Motor neuron (in vitro differentiated cells): ENCODE measurements at places on chromosomes 7 and 10.

GRCh38 chr10:79348640-79348988 is 1.3 kb downstream of the PPIF start:
- ATAC-seq: no peak

GRCh38 chr10:31749981-31750840 is 178.4 kb downstream of the ARHGAP12 start:
- ATAC-seq: peak; percentile 80

DNA sequence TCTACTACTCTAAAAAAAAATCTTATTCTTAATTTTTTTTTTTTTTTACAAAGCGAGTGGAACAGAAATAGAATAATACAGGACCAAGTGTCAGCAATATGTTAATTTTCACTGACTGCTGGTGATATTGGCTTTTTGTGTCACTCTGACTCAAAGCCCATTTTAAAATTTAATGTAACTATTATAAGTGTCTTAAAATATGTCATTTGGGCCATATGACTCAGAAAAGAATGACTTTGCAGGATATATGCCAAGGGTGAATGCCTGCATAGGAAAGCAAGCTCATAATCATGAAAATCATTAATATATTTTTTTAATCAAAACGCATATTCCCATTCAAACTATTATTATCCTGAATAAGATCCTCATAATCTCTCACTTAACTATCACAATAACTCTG is 149.2 kb downstream of the GNAT3 start:
- ATAC-seq: no peak

GRCh38 chr10:88125766-88126165 is 262.3 kb downstream of the PTEN start:
- no peak for ATAC-seq

DNA sequence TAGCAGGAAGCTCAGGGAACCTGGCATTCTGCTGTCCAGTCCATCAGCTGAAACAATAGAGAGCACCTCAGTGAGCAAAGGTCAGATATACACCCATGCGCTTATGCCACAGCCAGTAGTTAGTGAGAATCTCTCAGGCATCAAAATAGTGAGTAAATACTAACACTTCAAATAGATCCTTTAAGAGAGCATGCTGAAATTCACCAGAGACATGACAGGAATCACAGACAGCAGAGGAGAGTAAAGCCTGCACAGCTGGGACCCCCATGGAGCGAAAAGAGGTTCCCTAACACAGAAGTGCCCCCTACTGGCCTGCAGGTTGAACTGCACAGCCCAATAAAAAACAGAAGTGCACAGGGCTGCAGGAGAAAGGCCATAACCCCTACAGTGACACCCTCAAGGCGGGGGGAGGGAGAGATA is 57.6 kb upstream of the ANTXRL start:
- ATAC-seq: peak; percentile 20

DNA sequence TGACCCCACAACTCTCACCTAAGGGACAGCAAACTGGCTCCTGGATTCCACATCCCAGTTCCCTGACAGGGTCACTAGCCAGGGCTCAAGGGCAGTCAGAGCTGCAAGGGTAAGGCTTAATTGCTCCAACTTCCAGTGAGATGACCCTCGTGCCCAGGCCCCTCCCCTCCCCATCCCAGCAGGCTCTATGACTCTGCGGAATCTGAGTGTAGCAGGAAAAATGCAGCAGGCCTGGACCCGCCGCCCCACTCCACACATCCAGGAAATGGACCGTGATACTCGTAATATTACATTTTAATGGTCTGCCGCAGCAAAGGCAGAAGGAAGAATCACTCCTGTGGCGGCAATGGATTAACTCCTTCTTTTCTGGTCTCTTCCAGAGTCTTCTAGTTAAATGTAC is 91.7 kb upstream of the CHST15 start:
- ATAC-seq: no peak

- no peak for ATAC-seq
These were observed 39.2 kb upstream of the SPOCK2 start for GRCh38 chr10:72127571-72127970.

- no peak for ATAC-seq
These were observed 23.0 kb downstream of the CDH23 start for GRCh38 chr10:71419750-71420149.
